ENCODE measurements at places on chromosomes 11 and 22. TPM values are rescaled to one million over a fixed set of nuclear protein-coding genes. Genes with fewer than 3 reads are reported as not detected.

Gene OR52I1
- not detected for total RNA-seq

Gene DDTL
- 0.92 TPM for total RNA-seq

Gene CHRNA10
- 0.31 TPM for total RNA-seq

Gene TRIM29
- not detected for total RNA-seq

Gene TPBGL
- total RNA-seq: not detected

Gene OR51I1
- 0.06 TPM for total RNA-seq

Gene VSIG10L2
- total RNA-seq: not detected

Gene EHBP1L1
- total RNA-seq: 116 TPM

Gene C11orf86
- total RNA-seq: not detected

Gene FBLN1
- total RNA-seq: 26.6 TPM

Gene MUC15
- total RNA-seq: not detected

Gene ACTN3
- not detected for total RNA-seq

Gene DEFB131B
- not detected for total RNA-seq

Gene DUSP8
- 0.40 TPM for total RNA-seq

Gene KLHL35
- 4.5 TPM for total RNA-seq

Gene CRYBA4
- not detected for total RNA-seq

Gene OR10A2
- not detected for total RNA-seq

Gene TMEM138
- total RNA-seq: 16.1 TPM

Gene FREY1
- total RNA-seq: 0.44 TPM

Gene LINC01488
- not detected for total RNA-seq

Gene PARVG
- total RNA-seq: 0.13 TPM

Gene ZP1
- total RNA-seq: not detected

Gene RIBC2
- total RNA-seq: 1.2 TPM

Gene KIF18A
- 7.8 TPM for total RNA-seq

Gene MN1
- 6.1 TPM for total RNA-seq

Gene SPA17
- total RNA-seq: 16.4 TPM

Gene CABP4
- total RNA-seq: 0.26 TPM

Gene ACRV1
- total RNA-seq: not detected

Gene MRGPRF
- 33.0 TPM for total RNA-seq

Gene MYOD1
- total RNA-seq: not detected

Gene GVQW3
- 2.1 TPM for total RNA-seq

Gene EIF3D
- 306 TPM for total RNA-seq

Gene SLC5A1
- total RNA-seq: not detected

Gene SYT13
- total RNA-seq: not detected

Gene HRAS
- total RNA-seq: 105 TPM

Gene KRTAP5-2
- total RNA-seq: not detected

Gene SCARF2
- 22.6 TPM for total RNA-seq

Gene BTG4
- not detected for total RNA-seq

Gene ZNRD2
- 40.3 TPM for total RNA-seq

Gene FXYD6
- not detected for total RNA-seq

Gene TENM4
- total RNA-seq: 15.6 TPM

Gene SEC14L6
- 0.12 TPM for total RNA-seq

Gene TIMP3
- total RNA-seq: 23.5 TPM

Gene MMP20
- not detected for total RNA-seq

Gene NCAM1
- total RNA-seq: 0.13 TPM

Gene BAIAP2L2
- total RNA-seq: 2.0 TPM

Gene OTOG
- not detected for total RNA-seq

Gene MRPL49
- 34.2 TPM for total RNA-seq

Gene MGAT3
- total RNA-seq: 0.40 TPM

Gene MLC1
- total RNA-seq: 2.2 TPM

Gene OR10A6
- total RNA-seq: not detected

Gene VPREB3
- total RNA-seq: not detected

Gene TYR
- not detected for total RNA-seq

Gene NELL1
- not detected for total RNA-seq

Gene OR8B12
- total RNA-seq: not detected

Gene SLC22A9
- not detected for total RNA-seq

Data from aortic smooth muscle cell (primary cell).